H7 (cell line): ENCODE measurements at places on chromosomes 3 and 15.

DNA sequence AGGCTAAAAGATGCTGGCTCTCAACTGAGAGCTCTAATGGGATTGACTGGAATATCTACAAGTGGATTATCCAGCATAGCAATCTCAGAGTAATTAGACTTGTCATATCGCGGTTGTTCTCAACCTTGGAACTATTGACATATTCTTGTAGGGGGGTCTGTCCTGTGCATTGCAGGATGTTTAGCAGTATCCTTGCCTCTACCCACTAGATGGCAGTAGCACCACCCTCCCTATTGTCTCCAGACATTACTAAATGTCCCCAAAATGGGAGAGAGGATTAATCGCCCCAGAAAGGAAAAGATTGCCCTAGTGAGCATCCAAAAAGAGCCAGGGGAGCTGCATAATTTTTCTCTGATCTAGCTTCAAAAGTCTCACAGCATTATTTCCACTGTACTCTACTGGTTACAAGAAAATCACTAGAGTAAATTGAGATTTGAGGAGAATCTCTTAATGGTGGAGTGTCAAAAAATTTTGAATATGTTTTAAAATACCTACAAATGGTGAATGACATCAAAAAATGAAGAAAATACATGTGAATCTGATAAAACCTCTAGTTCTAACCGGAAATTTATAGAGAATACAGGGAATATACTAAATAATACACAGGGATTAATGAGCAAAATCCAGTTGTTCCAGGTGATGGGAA is 388.2 kb upstream of the AGTR1 start:
- DNase-seq: peak; percentile 15

DNA sequence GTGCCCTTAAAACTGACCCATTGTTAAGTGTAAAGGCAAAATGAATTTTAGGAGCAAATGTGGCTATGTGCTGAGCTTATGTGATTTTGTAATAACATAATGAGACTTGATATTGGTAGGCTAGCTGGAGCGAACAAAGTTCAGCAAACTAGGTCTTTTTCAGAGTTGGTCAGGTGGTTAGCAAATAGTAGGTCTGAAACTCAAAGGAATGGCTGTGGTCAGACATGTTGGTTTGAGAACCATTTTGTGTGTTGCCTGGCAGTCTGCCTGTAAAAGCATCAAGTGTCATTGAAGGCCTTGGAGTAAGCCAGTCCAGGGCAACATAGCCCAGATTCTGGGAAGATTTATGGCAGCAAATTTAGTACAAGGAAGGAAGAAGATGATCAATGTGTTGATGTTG is 16.4 kb downstream of the FBXO22 start:
- no peak for DNase-seq

- DNase-seq: peak; percentile 23
Measured at GRCh38 chr15:89243046-89243690, 611 bp upstream of the FANCI start.

DNA sequence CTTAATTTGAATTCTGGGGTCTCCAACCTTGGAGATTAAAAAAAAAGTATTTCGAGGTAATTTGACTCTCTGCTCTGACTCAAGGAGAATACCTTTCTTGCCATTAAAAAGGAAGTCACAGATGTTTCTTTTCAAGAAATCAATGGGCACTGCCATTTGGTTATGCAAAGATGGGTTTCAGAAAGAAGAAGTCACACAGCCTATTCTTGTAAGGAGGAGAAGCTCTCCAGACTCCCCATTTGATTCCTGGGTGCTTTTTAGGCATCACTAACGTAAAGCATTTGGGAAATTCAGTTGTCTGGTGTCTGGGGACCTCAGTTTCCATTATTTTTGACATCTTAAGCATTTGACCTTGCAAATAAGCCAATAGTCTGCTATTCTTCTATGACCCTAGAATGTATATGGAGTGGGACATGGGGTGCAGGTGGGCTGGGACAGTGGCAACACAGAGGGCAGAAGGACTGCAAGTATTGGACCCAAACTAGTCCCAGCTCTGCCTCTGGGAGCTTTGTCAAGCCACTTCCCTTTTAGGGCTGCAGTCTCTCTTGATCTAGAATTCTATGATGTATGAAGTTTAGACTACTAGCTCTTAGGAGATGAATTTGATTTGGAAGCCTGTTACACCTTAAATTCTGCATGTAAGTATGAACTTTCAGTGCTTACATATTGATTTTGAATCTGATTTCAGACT is 27.8 kb downstream of the IL5RA start:
- no peak for DNase-seq

GRCh38 chr3:37216597-37217097 is 42.3 kb upstream of the LRRFIP2 start:
- no peak for DNase-seq

GRCh38 chr15:85542895-85543331 is 162.5 kb downstream of the AKAP13 start:
- DNase-seq: no peak

DNA sequence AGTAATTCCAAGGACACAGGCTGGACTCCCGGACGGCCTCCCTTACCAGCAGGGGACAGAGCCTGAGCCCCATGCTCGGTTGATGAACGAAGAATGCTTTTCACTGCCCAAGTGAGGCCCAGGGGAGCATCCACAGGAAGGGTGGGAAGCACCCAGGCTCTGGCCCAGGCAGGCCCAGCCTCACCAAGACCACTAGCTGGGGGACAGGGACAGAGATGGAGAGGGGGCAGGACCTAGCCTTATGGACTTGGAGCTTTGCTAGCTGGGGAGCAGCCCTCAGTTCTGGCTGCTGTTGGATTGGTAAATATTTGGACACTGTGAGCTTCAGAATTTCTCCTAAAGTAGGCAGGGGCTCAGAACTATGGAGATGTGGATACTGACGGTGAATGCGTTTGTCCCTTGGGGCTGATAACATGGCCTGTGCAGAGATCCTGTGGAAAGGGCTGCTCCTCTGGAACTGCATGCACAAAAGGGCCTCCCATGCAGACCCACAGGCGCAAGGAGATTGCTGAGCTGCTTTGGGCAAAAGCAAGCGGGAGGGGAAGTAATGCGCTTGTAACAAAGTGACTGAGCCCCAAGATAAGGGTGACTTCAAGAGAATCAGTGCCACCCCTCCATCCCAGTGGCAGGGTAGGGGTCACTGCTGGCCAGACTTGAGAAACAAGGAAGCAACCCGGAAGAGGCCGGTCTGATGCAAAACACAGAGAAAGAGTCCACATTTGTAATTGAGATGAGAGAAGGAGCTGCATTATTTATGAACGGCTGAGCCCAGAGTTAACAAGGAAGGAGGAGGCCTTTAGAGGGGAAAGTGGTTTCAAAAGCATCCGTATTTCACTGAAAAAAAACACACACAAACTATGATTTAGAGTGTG is 70.1 kb upstream of the MEF2A start:
- peak; percentile 45 for DNase-seq

DNA sequence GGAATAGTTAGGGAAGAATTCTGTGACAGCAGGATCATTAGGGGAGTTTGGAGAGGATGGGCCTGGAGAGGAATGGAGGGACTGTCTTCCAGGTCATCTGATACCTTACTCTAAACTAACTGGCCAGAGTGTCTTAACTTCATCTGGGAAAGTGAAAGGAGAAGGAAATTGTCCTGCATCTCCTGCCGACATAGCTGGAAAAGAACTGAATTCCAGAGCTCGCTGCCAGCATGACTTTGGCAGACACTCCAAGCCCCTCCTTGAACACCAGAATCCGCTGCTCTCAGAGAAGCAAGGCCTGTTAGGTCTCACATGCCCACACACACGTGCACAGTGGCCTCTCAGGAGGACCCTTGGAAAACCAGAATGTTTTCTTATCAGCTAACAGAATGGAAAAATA is 10.5 kb downstream of the ABI3BP start:
- no peak for DNase-seq

DNA sequence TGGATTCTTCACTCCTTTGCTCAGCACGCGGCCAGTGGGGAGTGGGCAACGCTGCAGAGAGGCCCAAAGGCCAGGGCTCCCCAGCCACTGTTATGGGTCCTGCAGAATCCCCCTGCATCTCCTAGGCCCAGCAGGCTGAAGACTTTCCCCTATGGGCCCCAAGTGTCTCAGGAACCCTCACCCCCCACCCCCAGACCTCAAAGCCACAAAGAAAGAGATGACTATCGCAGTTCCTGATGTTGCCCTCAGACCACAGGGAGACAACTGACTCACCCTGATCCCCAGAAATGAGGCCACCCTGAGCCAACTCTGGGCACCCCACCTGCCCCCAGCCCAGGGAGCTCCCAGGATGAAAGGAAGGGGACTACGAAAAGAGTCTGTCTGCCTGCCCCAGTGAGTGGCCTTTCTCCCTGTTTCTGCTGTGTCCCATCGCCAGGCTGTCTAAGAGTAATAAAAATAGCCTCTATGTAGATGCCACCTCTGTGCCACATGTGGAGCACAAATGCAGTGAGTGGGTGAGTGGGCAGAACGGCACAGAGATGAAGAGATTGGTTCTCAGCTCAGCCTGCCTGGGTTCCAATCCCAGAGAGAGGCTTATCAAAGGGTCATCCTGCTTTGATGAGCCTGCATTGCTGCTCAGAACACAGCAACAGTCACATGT is 283.0 kb downstream of the UACA start:
- no peak for DNase-seq

DNA sequence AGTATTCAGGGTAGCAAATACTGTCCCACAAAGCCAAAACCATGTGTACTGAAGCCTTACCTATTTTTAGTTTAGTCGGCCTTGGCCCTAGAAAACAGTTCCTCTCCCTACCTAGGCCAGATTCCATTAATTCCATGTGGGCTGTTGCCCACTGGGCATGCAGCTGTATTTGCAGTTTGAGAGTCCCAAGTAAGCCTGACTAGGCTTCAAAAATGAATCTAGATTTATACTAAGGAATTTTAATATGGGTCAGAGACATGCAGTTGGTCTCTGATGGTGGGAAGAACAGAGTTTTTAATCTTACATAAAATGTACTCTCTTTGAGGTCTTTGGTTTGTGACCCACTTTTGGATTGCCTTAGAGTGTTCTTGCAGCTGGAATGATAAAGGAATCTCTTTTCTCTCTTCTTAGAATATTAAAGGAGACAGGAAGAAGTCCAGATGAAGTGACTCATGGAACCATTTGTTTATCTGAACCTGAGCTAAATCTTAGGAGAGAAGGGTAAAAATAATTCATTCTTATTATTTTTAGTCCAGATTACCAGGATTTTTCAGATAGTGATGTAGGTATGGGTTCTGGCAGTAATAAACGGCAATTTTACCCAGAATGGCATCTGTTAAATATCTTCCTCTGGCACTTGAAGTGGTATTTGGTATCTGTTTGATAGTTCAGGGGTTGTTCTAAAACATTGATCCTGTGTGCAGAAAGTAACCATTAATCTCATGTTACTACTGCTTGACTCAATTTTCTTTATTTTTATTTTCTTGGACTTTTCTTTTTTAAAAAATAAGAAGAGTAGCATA is 33.8 kb downstream of the GLCE start:
- DNase-seq: no peak

DNA sequence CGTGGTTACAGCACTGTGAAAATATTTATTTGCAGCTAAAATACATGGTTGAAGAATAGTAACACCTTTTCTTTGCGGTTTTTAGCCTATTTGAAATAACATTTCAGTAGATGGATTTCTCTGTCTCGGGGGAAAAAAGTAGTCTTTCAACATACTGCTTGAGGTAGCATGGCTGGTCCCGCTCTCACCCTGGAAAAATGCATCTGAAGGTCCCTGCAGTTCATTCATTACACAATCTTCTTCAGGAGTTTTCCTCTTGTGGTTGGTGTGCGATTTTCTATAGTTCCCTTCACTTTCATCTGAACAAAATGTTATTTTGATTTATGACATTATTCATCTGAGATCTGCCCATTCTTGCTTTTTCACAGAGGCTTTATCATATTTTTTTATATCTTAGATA is 75.9 kb downstream of the STRIT1 start:
- no peak for DNase-seq

GRCh38 chr3:71725271-71725991 is at the start of gene EIF4E3:
Gene EIF4E3 (minus strand): TSS chr3:71725402. CDS start chr3:71725367, 35 bp downstream.
- DNase-seq: peak; percentile 95

DNA sequence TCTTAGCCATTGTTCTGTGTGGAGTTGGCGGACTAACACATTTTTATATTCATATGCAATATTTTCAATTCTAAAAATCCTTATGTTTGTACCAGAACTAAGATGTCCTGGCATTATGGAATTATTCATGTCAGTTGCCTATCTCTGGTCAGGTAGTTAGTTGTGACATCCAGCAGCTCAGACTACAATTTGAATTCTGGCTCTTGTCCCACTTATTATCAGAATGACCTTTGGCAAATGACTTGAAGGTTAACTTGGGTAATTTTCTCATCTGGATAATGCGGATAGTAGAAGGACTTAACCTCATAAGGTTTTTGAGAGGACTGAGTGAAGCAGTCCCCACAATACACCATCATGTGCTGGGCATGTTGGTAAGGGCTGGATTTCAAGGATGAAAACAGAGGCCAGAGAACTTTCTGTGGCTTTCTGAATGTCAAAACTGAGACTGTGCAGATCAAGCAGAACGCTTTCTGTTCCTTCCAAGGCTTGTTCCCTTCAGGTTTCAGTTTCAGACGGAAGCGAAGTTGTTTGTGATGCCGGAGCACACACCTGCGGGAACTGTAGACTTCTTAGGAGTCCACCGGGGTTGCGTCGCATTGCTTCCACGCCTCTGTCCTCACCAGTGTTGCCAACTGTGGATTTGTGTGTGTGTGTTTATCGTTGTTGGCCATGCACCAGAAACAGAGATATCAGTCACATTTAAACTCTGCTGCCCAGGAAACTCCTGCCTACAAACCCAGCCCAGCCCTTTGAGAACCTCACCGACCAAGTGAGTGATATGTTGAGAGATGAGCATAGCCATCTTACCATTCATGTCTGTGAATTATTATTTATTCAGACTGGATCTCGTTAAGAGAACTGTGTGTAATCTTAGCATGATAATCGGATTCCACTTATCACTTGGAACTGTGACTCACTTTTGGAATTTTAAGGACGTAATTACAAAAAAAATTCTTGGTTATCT is 76.0 kb downstream of the PTPRG start:
- DNase-seq: no peak

GRCh38 chr15:78056714-78057269 is 20.7 kb downstream of the TBC1D2B start:
- no peak for DNase-seq

- DNase-seq: no peak
Measured at GRCh38 chr15:70160267-70160666, 62.5 kb upstream of the TLE3 start.

GRCh38 chr15:70499791-70500190 is 263.6 kb downstream of the UACA start:
- DNase-seq: no peak

GRCh38 chr3:177098551-177098950 is 98.7 kb downstream of the TBL1XR1 start:
- DNase-seq: no peak

GRCh38 chr15:101183226-101183930 is 68.5 kb downstream of the CHSY1 start:
- DNase-seq: no peak

DNA sequence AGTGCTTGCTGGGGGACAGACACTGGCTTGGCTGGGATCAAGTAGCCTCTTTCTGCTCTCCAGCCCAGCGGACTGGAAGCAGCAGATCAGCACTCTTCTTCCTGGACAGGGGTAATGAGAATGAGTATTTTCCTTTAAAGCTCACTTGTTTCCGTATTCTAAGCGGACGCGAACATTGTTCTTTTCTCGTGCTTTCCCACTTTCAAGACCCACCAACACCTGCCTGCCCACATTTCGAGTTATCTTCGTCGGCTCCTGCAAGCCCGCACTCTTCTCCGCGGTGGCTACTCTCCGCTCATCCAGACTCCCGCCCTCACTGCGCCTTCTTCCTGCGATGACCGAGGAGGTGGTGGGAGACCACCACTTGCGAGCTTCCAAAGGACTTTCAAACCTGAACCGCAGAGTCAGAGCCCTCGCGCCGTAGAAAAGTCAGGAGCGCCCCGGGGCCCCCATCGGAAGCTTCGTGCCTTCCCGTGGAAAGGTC is 1.6 kb upstream of the PPM1L start:
- peak; percentile 35 for DNase-seq

- DNase-seq: peak; percentile 28
Measured at GRCh38 chr3:181176601-181177000, 187.1 kb upstream of the DNAJC19 start.
